Muscle of leg (tissue), 16 donors: ENCODE measurements at places on chromosomes 16 and 17. TPM values are rescaled to one million over a fixed set of nuclear protein-coding genes. Genes with fewer than 3 reads are reported as not detected.

Gene CHST5
- 0.22 TPM for total RNA-seq

GRCh38 chr17:2784864-2785263 is 11.4 kb upstream of the RAP1GAP2 start:
- H3K4me1 ChIP-seq, result no peaks in the 10 kb centered on the region
- no peak for DNase-seq
- H3K27me3 ChIP-seq, result no peaks in the 10 kb centered on the region
- no peaks in the 10 kb centered on the region for H3K36me3 ChIP-seq

GRCh38 chr16:11306381-11306780 is 25.3 kb upstream of the PRM1 start:
- no peak overlapping the region for H3K4me3 ChIP-seq
- DNase-seq, result no peak
- H3K4me1 ChIP-seq, result no peaks in the 10 kb centered on the region
- H3K27ac ChIP-seq, result no peak overlapping the region

DNA sequence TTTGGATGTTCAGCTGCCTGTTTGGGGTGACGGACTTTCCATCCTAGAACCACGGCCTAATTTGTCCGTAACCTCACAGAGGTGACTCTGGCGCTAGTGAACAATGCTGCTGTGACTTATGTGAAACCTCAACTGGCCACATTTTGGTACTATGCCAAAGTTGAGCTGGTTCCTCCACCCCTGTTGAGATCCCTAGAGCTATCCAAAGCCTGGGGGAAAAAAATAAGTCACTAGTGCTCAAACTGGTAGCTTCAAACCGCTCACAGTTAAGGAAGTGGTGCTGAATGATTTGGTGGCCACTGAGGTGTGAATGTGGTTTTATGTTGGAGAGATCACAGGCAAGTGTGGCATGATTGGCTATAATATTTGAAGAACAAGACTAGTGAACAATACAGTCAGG is 11.3 kb upstream of the TUBG2 start:
- H3K27me3 ChIP-seq, result no peaks in the 10 kb centered on the region
- no peaks in the 10 kb centered on the region for H3K4me1 ChIP-seq
- no peaks in the 10 kb centered on the region for H3K36me3 ChIP-seq
- H3K27ac ChIP-seq, result no peak overlapping the region

DNA sequence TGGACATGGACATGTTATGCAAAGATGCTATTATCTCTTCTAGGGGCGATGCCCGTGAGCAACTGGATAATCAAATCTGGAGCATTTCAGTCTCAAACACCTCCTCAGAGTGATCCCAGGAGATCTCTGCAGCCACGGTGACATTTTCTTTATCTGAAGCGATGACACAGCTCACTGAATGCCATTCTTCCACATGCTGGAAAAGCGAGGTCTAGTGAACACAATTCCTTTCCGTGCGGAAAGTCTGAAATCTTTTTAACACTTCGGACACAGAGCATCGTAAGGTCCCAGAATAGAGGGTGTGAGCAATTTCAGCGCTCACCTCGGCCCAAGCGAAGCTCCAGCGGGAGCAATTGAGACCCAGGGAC is 531 bp upstream of the HASPIN start:
- H3K27me3 ChIP-seq, result no peaks in the 10 kb centered on the region
- DNase-seq, result no peak

Gene TRAF7
- 29.0 TPM for total RNA-seq

DNA sequence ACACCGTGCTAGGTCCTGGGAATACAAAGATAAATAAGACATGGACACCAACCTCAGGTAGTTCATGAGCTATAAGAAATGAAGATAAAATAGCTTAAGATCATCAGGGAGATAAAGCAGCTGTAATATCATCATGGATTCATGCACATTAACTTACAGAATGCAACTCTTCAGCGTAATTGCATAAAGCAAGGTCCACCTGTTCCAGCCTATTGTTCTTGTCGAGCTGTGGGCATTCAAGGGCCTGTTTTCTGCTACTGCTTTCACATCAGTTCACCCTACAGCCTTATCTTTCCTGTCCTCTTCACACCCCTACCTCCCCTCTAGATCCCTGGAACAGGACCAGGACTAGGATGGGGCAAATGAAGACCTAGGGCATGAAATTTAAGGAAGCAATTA is 133.9 kb downstream of the SPACA3 start:
- H3K4me1 ChIP-seq, result no peaks in the 10 kb centered on the region
- no peaks in the 10 kb centered on the region for H3K36me3 ChIP-seq
- no peak overlapping the region for H3K27ac ChIP-seq

- peaks cover 12% of the 10 kb centered on the region for H3K4me1 ChIP-seq
- H3K36me3 ChIP-seq, result peaks cover 27% of the 10 kb centered on the region
Measured at GRCh38 chr17:44039829-44040635, 25.3 kb upstream of the TMEM101 start.

Gene KRT33B
- total RNA-seq, result 0.09 TPM

DNA sequence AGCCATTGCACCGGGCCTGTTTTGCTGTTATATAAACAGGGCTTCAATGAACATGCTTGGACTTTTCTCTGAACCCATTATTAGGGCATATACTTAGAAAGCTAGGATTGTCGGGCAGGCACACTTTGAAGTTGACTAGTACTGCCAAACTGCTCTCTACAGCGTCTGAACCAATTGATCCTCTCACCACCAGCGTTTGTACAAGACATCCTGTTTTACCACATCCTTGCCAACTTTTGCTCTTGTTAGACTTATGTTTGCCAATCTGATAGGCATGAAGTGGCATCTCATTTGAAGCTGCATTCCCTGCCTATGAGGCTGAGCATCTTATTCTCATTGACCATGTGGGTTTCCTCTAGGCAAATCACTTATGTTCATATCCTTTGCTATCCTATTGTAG is 7.4 kb upstream of the PPP1R9B start:
- H3K27ac ChIP-seq, result no peak overlapping the region
- no peaks in the 10 kb centered on the region for H3K36me3 ChIP-seq
- no peaks in the 10 kb centered on the region for H3K27me3 ChIP-seq
- no peak overlapping the region for H3K4me3 ChIP-seq

DNA sequence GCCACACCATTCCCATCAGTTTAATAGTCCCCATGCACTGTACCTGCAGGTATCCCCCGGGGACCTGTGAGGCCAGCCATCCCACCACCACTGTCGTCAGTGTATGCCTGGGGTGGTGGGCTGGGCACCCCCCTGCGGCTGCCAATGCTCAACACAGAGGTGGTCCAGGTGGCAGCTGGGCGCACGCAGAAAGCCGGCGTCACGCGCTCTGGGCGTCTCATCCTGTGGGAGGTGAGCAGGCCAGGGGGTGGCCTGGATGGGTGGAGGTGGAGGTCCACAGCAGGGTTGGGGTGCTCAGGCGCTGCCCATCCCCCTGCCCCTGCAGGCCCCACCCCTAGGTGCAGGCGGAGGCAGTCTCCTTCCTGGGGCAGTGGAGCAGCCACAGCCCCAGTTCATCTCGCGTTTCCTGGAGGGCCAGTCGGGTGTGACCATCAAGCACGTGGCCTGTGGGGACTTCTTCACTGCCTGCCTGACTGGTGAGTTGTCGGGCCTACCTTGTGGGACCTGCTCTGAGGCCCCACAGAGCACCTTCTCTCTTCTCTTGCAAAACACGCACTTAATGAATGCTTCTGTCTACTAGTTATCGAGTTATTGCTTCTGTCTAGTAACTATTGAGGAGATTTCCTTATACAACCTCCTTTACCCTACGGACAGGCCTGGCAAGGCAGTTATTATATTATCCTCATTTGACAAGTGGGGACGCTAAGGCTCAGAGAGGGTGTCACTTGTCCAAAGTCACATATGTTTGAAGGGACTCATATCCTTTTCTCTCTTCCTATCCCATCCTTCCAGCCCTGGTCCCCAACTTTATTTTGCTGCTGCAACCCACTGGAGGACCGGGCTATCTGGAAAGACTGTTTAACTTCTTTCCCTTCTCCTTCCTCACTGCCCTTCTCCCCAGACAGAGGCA is 5.8 kb upstream of the TRAF4 start:
- no peak overlapping the region for H3K27ac ChIP-seq
- no peak overlapping the region for H3K4me3 ChIP-seq
- H3K36me3 ChIP-seq, result peaks cover 10% of the 10 kb centered on the region
- H3K27me3 ChIP-seq, result no peaks in the 10 kb centered on the region

- H3K27ac ChIP-seq, result no peak overlapping the region
- H3K4me1 ChIP-seq, result no peaks in the 10 kb centered on the region
- no peak overlapping the region for H3K4me3 ChIP-seq
- no peaks in the 10 kb centered on the region for H3K27me3 ChIP-seq
- DNase-seq, result no peak
Measured at GRCh38 chr16:506246-506546, 21.3 kb upstream of the CAPN15 start.

Gene CHD9NB
- total RNA-seq, result 1.7 TPM

DNA sequence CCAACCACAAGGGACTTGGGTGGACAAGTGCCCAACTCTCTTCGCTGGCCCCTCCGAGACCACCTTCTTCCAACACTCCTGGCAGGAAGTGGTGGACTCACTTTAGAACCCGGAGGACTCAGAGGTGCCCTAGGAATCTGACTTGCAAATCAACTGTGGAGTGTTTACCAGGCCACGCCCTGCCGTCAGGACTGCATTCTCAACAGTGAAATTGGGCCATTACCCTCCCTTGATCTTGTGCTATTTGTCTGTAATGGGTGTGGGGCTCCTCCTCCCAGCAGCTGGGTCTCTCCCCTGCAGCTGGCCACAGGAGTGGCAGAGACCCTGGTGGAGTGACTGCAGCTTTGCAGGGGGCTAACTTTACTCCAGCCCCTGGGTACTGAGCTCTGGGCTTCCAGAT is 212.2 kb upstream of the RPL38 start:
- H3K27ac ChIP-seq, result no peak overlapping the region
- H3K4me3 ChIP-seq, result no peak overlapping the region
- no peaks in the 10 kb centered on the region for H3K36me3 ChIP-seq
- H3K27me3 ChIP-seq, result peaks cover 7% of the 10 kb centered on the region

DNA sequence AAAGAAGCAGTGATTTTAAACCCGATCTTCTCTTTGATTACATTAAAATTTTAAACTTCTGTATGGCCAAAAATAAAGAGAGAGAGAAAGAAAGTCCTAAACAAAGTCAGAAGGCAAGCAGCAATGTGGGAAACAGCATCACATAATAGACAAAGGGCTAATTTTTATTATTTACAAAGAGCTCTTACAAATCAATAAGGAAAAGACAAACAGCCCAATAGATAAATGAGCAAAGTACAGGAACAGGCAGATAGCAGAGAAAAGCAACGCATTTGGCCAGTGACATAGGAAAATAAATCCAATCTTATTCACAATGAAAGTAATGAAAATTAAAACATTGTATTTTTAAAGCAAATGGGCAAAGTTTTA is 93.1 kb downstream of the SALL1 start:
- H3K27ac ChIP-seq, result no peak overlapping the region
- H3K4me3 ChIP-seq, result no peak overlapping the region
- H3K36me3 ChIP-seq, result no peaks in the 10 kb centered on the region
- peaks cover 2% of the 10 kb centered on the region for H3K27me3 ChIP-seq
- H3K4me1 ChIP-seq, result no peaks in the 10 kb centered on the region
- DNase-seq, result no peak

DNA sequence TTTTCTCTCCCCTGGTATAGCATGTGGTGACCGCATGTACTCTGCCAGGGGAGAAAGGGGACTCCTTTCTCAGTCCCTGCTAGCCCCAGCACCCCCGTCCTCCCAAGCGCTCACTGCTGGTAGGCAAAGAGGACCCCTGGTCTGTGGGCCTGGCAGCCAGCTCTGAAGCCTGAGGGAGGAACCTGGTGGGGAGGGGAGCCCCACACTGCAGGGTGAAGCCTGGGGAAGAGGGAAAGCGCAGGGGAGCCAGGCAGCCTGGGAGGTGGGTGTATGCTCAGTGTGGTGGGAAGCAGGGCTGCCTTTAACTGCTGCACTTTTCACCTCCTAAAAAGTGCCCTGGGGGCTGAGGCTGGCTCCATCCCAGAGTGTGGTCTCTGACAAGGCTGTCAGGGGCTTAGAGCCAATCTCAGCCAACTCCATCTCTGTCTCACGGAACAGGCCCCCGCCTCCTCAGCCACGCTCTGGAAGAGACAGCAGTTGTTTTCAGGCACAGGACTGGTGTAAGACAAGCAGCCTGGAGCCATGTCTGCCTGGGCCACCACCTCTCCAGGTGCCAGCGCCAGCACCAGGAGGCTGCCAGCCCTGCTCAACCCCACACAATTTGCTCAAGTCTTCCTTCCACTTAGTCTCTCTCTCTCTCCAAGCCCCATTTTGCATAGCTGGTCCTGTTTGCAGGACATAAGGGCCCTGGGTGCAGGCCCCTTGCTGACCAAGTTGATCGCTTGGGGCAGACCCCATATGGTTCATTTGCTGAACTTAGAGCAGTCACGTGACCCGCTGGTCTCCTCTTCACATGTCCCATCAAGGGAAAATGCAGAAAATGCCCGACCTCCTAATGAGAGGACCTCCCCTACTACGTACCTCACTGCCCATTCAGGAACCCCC is 14.7 kb upstream of the TBX2 start:
- DNase-seq, result no peak
- H3K4me3 ChIP-seq, result no peak overlapping the region
- H3K36me3 ChIP-seq, result no peaks in the 10 kb centered on the region
- H3K4me1 ChIP-seq, result peaks cover 53% of the 10 kb centered on the region

- peak overlapping the region; percentile 98 for H3K27ac ChIP-seq
- no peaks in the 10 kb centered on the region for H3K27me3 ChIP-seq
- peaks cover 12% of the 10 kb centered on the region for H3K4me1 ChIP-seq
- H3K36me3 ChIP-seq, result peaks cover 4% of the 10 kb centered on the region
- DNase-seq, result peak; percentile 67
Measured at GRCh38 chr17:1398931-1399678, 917 bp downstream of the YWHAE start.

GRCh38 chr16:70746040-70746707 is 54.8 kb downstream of the VAC14 start:
- H3K4me3 ChIP-seq, result no peak overlapping the region
- H3K4me1 ChIP-seq, result peaks cover 53% of the 10 kb centered on the region
- peaks cover 32% of the 10 kb centered on the region for H3K36me3 ChIP-seq
- no peaks in the 10 kb centered on the region for H3K27me3 ChIP-seq
- peak overlapping the region; percentile 6 for H3K27ac ChIP-seq
